ENCODE measurements at places on chromosomes 3 and 15.

DNA sequence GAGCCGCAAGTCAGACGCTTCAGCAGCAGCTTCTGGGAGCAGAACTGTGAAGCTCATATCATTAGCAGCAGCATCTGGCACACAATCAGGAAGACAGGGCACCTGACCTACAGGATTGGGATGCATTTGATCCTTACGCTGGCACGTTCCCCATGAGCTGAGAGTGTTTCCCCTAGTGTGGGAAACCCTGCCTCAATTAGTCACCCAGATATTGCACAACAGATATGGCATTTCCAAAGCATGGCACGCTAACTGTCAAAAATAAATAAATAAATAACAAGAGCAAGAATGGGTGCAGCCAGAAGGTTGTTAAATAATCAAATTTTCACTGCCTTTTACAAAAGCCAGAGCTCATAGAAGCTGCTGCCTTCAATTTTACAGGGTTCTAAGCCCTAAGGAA, 189.6 kb upstream of the THBS1 start:
- DNase-seq, result no peak

GRCh38 chr15:25170781-25171110, 216.0 kb downstream of the SNRPN start:
- no peak for DNase-seq

DNA sequence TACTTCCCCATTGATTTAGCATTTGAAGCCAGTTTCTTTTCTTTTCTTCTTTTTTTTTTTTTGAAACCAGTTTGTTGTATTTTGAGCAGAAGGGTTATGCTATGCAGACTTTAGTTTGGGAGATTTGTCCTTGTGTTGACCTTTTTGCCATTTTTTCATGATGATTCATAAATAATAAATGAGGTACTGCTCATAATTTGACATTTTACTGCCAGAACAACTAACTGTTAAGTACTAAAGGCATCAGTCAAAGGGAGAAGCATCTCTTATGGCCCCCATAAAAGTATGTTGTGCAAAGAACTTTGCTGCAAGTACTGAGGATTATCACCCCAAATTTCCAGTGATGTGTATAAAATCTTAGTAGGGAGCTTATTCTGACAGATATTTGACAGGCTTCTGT, 1.7 kb upstream of the GPR87 start:
- DNase-seq, result no peak

DNA sequence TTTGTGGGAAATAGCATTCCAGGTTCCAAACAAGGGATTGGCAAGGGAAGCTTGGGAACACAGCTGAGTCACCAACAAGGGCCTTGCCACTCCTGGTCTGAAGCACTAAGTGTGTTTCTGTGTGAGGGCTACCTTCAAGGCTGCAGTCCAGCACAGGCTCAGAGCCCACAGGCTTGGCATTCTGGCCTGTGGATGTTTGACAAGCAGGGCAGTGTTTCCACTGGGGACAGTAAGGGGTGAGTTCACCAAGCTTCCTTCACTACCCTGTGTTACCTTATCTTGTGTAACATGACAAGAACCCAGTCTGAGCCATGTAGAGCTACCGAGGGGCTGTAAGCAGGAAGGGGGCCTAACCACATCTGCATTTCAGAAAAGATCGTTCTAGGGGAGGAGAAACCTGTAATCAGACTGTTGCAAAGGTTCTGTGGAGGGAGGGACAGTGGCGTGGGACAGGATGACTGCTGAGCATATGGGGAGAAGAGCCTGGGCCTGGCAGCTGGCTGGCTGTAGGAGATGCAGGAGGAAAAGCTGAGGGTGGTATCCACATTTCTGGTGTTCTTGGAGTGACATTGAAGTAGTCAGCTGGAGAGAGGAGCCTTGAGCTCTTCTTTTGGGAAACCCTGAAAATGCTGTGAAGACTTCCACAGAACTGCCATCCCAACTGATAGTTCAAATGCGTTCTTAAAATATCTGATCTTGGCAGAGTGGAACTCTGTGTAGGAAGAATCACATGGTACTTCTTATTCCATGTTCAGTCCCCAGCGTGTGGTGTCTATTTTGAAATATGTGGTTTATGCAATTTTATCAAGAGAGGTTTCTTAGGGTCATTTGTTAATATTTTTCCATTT, 61.3 kb downstream of the CTDSPL start:
- no peak for DNase-seq

DNA sequence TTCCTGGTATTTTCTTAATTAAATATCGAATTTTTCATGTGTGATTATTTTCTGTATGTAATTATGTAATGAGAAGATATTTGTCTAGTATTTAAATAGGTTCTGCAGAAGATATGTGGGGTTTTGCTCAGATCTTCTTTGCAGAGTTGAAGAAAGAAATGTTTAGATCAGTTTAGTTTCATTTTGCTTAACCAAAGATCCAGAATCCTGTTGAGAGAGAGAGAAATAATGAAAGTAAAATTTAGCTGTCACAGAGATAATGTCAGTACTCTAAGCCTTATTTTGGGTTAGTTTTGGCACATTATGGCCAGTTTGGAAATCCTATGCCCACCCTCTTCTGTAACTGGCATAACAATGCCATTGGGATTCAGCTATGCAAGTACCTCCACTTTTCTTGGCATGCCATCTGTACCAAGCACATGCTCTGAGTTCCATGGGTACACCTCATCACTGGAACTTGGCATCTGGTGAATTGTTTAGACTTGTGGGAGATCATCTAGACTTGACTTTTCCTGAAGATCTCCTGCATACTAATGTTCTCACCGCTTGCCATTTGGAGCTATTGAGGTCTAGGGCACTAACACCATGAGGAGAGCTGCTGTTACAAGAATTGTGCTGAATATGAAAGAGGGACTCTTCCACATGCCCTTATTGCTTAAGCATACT, 30.9 kb downstream of the PLSCR1 start:
- DNase-seq, result no peak

DNA sequence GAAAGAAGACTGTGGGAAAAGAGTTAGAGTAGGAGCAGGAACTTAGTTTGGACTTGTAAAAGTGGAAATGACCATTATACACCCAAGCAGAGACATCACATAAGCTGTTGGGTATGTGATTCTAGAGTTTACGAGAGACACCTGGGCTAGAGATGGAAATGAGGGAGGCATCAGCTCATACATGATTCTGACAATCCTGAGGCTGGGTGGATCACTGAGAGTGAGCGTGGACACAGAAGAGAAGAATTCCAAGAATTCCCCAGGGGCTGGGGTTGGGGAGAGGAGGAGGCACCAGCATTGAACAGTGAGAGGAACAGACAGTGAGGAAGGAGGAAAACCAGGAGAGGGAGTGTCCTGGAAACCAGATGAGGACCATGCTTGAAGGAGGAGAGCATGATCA, 113.5 kb downstream of the KCNAB1 start:
- no peak for DNase-seq

DNA sequence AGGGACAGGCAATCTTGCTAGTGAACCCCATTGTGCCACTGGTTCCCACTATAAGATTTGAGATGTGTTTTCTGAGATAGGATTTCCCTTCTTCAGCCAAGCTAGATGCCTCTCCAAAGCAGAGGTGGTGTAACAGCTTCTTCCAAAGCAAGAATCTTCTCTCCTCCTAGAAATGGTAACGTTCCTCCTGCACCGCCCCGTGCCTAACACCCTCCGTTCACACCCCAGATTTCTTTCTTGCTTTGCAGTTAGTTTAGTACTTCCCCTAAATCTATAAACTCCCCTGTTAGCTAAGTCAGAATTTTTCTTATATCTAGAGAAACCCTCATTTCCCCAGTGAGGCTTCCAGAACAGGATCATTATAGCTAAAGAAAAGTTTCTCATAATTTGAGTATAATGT, 617.6 kb upstream of the MDFIC2 start:
- DNase-seq, result no peak

- no peak for DNase-seq
Observed at GRCh38 chr3:5188419-5189221, 1.1 kb downstream of the EDEM1 start.

- no peak for DNase-seq
Observed at GRCh38 chr3:160781402-160781801, 25.4 kb downstream of the PPM1L start.

- no peak for DNase-seq
Observed at GRCh38 chr3:42755681-42756578, 17.1 kb downstream of the CCDC13 start.

DNA sequence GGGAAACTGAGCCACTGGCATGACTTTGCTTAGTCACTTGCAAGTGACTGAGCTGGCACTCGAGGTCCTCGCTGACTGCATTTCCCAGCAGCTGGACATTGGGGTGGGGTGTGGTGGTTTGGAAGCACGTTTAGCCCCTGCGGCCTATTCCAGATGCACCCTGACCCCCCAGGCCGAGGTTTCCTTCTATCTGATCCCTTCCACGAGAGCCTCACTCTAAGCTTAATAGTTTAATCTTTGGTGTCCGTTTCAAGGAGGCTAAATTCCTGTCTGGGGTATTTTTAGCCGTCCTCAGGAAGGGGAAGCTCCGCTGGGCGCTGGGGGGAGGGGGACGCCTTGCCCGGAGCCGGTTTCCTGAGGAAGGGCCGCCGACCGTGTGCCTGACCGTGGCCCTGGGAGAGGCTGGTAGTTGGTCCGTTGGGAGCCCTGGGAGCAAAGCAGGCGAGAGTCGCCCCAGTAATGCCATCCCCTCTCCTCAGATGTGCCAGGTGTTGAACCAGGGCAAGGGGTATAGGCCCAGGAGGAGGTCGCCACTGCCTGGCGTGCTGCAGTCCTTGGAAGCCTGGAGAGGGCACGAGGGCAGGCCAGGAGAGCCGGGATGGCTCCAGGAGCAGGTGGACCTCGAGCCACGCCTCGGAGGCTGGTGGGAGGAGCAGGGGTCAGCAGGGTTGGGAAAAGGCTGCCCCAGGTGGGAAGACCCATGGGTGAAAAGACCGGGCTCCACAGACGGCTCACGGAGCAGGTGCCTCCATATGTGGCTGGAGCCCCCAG, 37.2 kb downstream of the IDH2 start:
- no peak for DNase-seq
